NCI-H1417 treated with DMSO at 0.1 percent for 48 hours (cell line): ENCODE measurements at places on chromosomes 12 and 14.

DNA sequence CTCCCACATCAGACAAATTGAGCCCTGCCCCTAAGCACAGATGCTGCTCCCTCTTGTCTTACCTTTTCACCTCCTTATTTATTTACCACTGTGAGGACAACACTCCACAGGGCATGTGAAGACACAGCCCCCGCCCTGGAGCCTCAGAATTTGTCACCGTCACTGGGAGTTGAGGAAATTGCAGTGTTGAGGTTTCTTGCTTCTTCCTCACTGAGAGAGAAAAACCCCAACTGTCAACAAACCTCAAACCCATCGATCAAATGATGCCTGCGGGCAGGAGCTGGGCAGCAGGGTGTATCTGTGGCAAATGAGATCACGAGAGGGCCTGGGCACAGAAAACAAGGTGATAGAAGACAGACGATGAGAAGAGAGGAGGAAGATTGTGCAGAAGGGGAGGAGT is 30.5 kb upstream of the PLEKHG3 start:
- no peak for DNase-seq

- DNase-seq: no peak
Measured at GRCh38 chr12:57190037-57190436, 26.6 kb upstream of the NXPH4 start.

DNA sequence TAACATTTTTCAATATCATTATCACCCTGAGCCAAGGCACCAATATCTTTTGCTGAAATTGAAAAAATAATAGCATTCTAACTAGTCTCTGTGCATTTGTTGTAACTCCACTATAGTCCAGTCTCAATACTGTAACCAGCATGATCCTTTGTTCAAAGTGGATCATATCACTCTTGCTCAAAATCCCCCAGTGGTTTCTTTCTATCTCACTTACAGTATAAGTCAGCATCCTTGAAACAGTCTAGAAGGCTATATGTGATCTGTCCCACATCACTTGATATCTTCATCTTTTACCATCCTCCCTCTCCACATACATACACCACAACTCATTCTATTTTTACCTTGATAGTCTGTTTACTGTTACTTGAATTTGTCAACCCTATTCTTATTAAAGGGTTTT is 435.7 kb downstream of the CCER1 start:
- DNase-seq: no peak

DNA sequence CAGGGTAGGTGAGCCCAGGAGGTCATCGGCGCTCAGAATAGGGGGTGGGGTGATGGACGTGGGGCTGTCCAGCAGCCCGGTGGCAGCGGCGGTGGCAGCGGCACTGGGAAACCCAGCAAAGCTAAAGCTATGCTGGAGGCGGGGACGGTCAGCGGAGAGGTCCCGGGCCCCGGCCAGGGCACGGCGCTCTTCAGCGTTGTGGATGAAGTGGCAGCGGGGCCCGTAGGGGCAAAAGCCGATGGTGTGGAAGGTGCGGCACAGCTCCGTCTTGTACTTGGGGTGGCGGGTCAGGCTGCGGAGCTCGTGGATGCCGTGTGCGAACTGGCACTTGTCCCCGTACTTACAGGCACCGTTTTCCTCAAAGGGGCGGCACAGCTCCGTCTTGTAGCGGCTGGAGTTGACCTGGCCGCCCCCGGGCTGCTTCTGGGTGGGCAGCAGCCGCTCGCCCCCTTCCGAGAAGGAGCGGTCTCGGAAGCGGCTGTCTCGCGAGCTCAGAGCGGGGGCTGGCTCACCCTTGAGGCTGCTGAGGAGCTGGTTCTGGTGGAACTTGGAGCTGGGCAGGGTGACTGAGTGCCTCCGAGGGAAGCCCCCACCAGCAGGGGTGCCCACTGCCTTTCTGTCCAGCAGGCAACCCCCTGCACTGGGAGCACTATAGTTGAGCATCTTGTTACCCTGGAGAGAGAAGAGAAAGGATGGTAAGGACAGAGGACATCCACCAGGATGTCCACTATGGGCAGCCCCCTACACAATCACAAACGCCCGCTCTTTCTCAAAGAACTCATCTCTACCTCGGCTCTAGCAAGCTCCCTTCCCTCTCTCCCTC is 2.8 kb downstream of the ZFP36L1 start:
- DNase-seq: no peak
